Glutamatergic neuron (in vitro differentiated cells): ENCODE measurements at places on chromosomes 1 and 21. TPM values are rescaled to one million over a fixed set of nuclear protein-coding genes. Genes with fewer than 3 reads are reported as not detected.

DNA sequence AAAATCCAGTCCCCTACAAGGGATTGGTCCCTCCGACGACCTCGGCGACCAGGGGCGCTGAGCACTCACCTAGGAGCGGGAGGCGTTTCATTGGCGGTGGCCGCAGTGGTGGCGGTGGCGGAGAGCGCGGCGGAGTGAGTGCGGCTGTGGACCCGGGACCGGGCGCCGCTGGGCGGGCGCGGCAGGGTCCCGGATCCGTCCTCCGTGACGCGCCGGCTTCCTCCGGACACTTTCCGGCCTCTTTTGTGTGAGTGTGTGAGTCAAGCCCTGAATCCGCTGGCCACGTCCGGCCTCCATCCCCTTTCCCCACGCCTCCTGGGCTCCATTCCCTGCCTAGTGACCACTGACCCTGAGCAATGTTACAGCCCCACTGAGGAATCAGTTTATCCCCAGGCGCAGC is at the start of gene ADGRL4:
Gene ADGRL4 (minus strand): TSS at position 167 of the 400 bp plus-strand sequence. CDS start 76 bp downstream, at position 91.
- peak; percentile 47 for DNase-seq

DNA sequence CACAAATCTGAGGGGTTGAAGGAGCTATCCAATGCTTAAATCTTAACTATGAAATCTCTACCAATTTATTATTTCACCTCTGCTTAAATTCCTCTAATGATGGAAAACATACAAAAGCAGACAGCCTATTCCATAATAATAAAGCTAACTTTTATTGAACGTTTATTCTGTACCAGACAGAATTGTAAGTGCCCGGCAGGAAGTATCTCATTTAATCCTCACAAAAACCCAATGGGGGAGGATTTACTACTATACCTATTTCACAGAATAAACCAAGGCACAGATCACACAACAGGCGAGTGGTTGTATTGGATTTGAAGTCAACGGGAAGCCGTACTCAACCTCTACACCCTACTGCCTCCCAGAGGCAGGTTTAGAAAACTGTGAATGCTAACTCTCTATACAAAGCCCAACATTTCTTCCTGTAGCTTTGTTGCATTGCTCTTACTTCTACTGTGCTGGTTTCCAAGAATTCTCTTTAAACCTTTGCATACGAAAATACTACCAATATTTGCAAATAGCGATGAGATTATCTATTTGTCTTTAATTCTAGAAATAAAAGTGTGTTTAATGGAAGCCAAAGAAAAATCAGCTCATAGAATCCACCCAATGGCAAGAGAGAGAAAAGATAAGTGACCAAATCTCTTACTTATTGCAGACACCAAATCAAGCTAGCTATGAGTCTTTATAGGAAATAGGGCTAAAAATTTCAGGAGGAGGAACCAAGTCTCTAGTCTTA is 33.5 kb upstream of the C1orf53 start:
- DNase-seq, result no peak

- DNase-seq, result no peak
These were observed 176.0 kb downstream of the CAMTA1 start for GRCh38 chr1:6961289-6961688.

- DNase-seq, result no peak
These were observed 7.2 kb downstream of the SNX7 start for GRCh38 chr1:98668733-98669132.

DNA sequence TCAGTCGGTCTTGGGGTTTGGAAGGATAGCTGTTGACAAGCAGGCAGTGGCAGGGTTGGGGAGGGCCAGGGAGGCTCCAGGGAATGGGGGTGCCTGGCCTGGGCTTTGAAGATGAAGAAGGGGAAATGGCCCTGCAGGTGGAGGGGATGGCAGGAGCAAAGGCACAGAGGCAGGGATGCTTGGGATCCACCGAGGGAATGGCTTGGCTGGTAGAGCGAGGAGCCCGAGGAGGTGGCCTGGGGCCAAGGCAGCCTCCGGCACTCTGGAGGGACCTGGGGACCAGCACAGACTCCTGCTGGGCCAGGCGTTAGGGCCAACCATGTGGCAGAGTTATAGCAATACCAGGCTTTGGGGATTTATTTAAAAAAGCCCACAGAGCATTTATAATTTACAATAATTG is 62.9 kb upstream of the EDN2 start:
- no peak for DNase-seq

- DNase-seq, result no peak
These were observed 1.6 kb downstream of the PBX1 start for GRCh38 chr1:164560556-164560955.

- no peak for DNase-seq
These were observed 42.7 kb upstream of the SELENON start for GRCh38 chr1:25757151-25757845.

DNA sequence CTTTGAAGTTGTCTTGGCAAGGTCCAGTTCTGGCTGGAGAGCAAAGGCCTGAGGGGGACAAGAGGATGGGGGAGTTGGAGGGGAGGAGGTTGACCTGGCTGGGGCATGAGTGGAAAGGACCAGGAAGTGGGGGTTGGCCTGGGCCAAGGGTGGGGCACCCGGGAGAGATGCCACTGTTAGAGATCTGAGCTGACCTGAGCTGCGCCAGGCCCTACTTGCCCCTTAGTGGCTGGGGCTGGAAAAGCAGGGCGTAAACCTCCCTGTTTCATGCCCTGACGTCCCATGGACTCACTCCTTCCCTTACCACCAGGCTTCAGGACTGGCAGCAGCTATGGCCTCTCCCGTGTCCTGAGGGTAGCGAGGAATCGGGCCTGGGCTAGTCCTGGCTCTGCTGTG is 16.9 kb downstream of the FAAH start:
- no peak for DNase-seq

DNA sequence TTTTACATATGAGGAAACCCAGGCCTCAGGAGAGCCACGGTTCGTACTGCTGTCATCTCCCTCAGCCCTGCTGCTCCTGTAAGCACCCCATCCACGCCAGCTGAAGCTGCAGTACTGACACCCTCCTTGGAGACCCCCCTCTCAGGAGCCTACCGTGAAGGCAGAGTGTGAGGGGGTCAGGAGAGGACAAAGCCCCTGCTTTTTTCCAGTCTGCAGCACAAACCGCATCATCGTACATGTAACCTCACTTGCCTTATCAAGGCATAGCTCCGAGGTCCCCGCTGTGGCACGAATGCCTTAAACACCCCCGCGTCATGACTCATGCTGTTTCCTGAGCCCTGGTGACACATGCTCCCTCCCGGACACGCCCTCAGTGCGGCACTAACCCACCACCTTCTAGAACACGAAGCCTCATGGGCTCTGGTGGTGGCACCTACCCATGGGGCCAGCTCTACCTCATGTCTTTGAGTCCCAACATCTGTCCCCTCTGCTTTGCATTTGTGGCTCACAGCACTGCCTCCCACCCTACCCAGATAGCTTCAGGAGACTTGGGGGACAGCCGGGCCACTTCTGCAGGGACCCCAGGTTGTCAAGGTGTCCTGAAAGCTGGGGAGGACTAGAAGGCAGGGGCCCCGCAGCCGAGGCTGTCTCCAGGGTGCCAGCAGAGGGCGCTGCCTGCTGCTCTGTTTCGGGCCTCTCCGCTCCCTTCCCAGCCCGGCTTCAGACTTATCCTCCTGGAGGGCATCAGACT is 4.9 kb downstream of the SH3BGRL3 start:
- DNase-seq, result peak; percentile 85

- DNase-seq, result no peak
These were observed 93.4 kb upstream of the SOD1 start for GRCh38 chr21:31566064-31566463.

DNA sequence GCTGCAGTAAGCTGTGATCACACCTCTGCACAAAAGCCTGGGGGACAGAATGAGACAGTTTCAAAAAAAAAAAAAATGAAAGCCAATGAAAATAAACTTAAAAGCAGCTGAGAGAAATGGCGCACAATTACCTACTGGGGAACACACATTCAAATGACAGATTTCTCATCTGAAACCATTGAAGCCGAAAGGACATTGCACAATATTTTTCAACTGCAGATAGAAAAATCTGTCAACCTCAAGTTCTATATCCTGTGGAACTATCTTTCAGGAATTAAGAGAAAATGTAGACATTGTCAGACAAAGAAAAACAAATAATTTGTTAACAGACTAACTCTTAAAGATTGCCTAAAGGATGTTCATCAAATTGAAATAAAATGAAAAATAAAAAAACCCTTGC is 442.8 kb downstream of the MATN1 start:
- no peak for DNase-seq

DNA sequence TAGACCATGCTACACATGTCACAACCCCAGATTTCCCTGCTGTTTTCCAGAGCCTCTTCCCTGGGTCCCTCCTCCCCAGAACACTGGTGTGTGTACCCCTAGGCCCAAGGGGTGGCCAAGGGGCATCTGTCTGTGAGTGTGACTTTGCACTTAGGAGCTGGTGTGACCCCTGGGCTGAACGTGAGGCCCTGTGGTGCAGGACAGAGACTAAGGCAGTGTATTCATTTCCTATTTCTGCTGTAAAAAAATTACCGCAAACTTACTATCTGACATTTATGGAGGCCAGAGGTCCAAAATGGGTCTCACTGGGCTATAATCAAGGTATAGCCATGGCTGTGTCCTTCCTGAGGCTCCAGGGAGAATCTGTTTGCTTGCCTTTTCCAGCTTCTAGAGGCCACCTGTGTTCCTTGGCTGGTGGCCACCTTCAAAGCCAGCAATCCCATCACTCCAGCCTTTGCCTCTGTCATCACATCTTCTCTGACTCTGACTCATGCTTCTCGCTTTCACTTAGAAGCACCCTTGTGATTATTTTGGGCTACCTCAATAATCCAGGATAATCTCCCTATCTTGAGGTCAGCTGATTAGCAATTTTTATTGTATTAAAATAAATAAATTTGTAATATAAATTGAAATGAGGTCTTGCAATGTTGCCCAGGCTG is 24.0 kb upstream of the ELOA start:
- DNase-seq, result no peak

- DNase-seq, result no peak
These were observed 47.7 kb downstream of the PGM1 start for GRCh38 chr1:63640633-63641567.

- no peak for DNase-seq
These were observed 366.1 kb upstream of the DAB1 start for GRCh38 chr1:57789936-57790335.

DNA sequence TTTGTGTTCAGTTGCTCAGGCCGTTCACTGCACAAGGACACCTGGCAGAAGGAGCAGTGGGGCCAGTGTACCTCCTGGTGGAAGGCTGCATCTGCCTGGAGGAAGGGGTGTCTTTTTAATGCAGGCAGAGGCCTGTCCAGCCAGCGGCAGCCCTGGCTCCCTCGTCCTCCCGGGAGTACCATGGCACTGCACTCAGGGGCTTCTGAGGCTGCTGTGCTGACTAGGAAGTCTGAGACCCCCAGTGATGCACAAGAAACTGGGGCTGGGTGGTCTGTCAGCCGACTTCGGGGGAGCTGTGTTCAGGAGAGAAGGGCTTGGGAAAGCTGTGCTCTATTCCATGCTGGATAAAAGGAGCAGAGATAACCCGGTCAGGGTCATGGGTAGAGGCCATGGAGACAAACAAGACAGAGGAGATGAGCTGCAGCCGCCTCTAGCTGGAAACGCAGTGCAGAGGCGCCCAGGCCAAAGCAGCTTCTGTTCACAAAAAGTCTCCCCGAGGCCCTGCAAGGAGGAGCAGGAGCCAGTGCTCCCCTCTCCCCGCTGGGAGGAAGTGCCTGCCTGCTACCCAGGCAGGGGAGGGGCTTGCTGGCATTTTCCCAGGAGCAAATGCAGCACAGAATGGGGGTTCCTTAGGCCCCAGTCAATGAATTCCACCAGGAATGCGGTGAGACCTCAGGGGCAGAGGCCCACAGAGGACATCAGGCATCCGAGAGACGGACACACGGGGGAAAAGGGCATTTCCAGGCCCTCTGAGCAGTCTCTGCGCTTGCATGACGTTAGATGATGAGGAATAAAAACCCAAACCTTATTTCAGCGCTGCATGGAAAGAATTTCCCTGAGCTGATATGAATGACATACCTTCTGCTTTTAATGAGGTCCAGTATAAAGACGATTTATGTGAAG is 17.2 kb upstream of the C2CD2 start:
- no peak for DNase-seq

DNA sequence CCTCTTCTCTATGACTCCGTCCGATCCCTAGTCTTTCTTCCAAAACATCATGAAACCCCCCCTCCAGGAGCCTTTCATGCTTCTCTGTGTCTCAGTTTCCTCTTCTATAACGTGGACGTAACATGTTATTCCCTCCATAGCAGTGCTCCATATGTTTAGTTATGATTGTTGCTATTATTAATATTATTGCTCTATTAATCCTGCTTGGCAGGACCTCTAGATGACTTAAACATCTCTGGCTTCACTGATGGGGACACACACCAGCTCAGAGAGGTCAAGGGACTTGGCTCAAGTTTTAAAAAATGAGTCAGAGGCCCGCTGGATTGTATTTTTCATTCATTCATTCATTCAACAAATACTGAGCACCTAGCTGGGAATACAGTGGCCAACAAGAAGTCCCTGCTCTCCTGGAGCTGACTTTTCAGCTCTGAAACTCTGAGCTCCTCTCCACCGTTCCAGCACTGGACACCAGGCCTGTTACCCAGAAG is 404 bp upstream of the CPLANE2 start:
- no peak for DNase-seq

GRCh38 chr1:61271412-61271789 is 189.0 kb downstream of the NFIA start:
- DNase-seq, result peak; percentile 35

- peak; percentile 92 for DNase-seq
These were observed at the start of gene FNBP1L for GRCh38 chr1:93447481-93448291. Gene FNBP1L, plus strand, starts transcription at chr1:93448118. Its CDS starts 164 bp downstream, at chr1:93448282.

DNA sequence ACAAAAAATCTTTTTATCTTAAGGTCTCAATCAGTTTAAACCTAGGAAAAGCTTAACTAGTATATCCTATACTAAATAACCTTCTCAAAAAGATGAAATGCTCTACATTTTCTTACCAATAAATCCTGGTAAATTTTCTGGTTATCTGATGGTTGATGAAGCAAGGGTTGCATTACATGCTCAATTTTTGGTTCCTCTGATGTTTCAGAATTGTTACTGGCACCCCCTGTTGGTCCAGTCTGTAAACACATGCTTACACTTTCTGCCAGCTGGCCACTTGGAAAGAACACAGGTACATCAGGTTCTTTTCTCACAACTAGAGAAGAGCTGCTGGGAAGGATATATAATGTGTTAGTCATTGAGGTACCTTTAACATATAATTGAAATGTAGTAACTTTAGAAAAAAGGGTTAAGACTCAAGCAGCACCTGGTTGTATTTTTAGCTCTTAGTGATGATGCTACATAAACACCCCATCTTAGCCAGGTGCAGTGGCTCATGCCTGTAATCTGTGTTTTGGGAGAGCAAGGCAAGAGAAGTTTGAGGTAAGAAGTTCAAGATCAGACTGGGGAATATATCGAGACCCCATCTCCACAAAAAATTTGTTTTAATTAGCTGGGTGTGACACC is 30.9 kb upstream of the TAL1 start:
- peak; percentile 49 for DNase-seq

GRCh38 chr21:25952306-25952705 is 217.5 kb downstream of the GABPA start:
- DNase-seq, result no peak

Gene WNT2B
- 4.0 TPM for total RNA-seq

Gene CADM3
- 165 TPM for total RNA-seq

Gene ARHGEF16
- total RNA-seq, result 0.34 TPM

Gene NMNAT2
- total RNA-seq, result 76.4 TPM

Gene TDRD5
- total RNA-seq, result not detected

Gene FLG2
- total RNA-seq, result not detected

Gene C1QB
- total RNA-seq, result not detected

Gene SYTL1
- 3.2 TPM for total RNA-seq

Gene PKLR
- total RNA-seq, result not detected

Gene IGSF9
- 23.4 TPM for total RNA-seq

Gene PM20D1
- not detected for total RNA-seq
